ENCODE measurements at places on chromosomes 12 and 14. TPM values are rescaled to one million over a fixed set of nuclear protein-coding genes. Genes with fewer than 3 reads are reported as not detected.

Gene RILPL2
- total RNA-seq = 10.4 TPM

Gene ERH
- 385 TPM for total RNA-seq

DNA sequence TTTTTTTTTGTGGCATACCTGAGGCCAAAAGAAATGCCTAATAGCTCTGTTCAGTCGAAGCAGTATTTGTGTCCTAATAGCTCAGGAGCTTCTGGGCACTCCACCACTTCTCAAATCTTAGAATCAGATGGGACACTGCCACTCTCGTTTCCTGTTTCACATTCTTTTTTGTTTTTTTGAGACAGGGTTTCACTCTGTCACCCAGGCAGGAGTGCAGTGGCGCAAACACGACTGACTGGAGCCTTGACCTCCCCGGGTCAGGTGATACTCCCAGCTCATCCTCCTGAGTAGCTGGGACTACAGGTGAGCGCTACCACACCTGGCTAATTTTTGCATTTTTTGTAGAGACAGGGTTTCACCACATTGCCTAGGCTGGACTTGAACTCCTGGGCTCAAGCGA, 52.7 kb downstream of the SPPL3 start:
- no peak for DNase-seq
- H3K27ac ChIP-seq = no peak overlapping the region
- H3K4me1 ChIP-seq = peaks cover 64% of the 10 kb centered on the region
- H3K36me3 ChIP-seq = no peaks in the 10 kb centered on the region
- no peaks in the 10 kb centered on the region for H3K27me3 ChIP-seq
- no peak overlapping the region for H3K4me3 ChIP-seq

GRCh38 chr12:91854725-91855124, 290.9 kb downstream of the BTG1 start:
- no peaks in the 10 kb centered on the region for H3K27me3 ChIP-seq
- H3K4me3 ChIP-seq = no peak overlapping the region
- H3K27ac ChIP-seq = no peak overlapping the region
- H3K36me3 ChIP-seq = peaks cover 1% of the 10 kb centered on the region
- DNase-seq = no peak

- DNase-seq = no peak
- H3K4me3 ChIP-seq = no peak overlapping the region
- H3K27ac ChIP-seq = no peak overlapping the region
- H3K4me1 ChIP-seq = no peaks in the 10 kb centered on the region
- H3K36me3 ChIP-seq = no peaks in the 10 kb centered on the region
These were observed 262.5 kb downstream of the FOXG1 start for GRCh38 chr14:29028973-29029582.

All from activated CD4-positive, alpha-beta T cell treated with anti-CD3 and anti-CD28 coated beads for 36 hours (primary cell).